ENCODE measurements at places on chromosomes 1 and 21.

GRCh38 chr1:19234224-19234623 lies 17.1 kb downstream of the EMC1 start:
- no peak for DNase-seq

GRCh38 chr21:35390013-35390776 lies 341.1 kb upstream of the RUNX1 start:
- DNase-seq = no peak

DNA sequence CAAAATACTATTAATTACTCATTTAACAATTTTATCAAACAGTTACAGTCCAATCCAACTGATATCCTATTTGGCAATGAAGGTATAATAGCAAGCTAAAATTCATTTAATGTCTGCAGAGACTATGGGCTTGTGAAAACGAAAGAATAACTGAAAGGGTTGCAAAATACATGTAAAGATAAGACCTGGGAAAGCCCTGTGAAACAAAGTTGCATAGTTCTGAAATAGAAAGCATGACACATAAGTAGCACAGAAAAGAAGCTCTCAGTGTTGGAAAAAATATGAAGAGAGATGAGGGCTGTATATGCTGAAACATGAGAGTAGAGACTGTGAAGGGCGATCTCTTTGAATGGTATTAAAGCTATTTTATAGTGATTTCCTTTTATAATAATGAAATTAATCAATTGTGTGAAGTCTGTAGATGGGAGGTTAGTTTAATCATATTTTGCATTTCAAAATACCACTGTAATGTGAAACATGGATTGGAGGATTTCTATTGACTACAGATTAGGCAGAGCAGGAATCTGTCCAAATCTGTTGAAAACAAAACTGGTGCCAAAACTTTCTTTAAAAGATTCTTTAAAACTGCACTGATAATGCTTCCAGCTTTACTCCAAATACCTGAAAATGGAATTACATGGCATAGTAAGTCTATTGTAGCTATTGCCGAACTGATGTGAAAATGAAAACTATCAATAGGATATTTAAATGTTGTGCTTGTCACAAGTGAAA lies 1518.9 kb upstream of the B3GALT2 start:
- DNase-seq = no peak

DNA sequence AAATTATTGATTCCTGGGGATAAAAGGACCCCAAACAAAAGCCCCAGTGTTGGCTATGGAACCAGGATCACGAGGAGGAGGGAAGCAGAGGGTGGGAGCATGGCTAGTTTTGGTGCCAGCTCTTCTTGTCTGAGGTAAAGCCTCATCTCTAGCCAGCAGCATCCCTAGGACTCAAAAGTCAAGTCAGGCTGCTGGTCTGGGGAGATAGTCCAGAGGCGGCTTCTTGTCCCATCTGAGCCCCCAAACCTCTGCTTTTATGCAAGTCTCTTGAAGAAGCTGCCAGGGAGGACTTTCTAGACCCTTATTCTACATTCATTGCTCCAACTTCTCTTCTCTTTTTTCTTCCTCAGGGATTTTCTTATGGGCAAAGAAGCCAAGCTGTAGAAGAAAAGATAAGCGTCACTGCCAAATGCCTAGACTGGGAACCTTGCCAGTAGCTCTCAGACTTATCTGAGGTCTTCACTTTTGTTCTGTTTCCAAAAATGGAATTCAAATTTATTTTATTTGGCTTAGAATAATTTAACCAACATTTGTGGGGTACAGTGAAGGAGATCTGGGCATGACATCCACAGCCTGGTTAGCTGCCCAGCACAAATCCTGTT lies 6.9 kb upstream of the ANKRD35 start:
- no peak for DNase-seq

GRCh38 chr1:8197493-8198282 lies 120.2 kb upstream of the SLC45A1 start:
- DNase-seq = no peak

DNA sequence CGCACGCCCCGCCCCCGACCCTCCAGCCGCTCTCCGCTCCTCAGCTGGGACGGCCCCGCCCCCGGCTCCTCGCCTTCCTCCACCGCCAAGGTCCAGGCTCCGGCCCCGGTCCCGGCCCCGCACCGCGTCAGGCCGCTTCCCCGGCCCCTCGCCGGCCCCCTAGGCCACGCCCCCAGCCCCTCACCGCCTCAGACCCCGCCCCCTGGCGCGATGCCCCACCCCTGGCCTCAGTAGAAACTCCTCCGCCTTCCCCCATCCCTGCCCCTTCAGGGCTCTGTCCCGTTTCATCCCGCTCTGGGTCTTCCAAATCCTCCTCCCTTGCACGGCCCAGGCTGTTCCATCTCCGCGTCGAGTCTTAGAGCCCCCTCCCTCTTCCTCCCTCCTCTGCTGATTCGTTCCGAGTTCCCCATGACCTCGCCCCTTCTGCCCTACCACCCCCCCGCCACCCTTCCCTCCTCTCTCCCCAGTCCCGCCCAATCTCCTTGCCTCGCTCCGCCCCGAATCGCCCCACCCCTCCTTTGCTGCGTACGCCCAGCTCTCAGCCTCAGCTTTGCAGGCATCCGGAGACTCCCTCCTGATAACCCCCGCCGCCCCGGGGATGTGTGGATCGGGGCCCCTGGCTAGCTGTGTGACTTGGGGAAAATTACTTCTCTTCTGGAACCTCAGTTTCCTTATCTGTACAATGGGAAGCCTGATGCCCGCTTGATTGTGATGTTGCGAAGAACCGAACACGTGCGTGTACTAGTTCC lies 448 bp upstream of the ASAP3 start:
- peak; percentile 89 for DNase-seq

GRCh38 chr1:42756956-42757891 lies 9.6 kb downstream of the P3H1 start:
- no peak for DNase-seq

- no peak for DNase-seq
Observed at GRCh38 chr1:188729039-188729438, 1748.6 kb downstream of the BRINP3 start.

GRCh38 chr1:181335631-181336030 lies 147.7 kb upstream of the CACNA1E start:
- no peak for DNase-seq

GRCh38 chr1:48679859-48680258 lies 96.8 kb downstream of the BEND5 start:
- no peak for DNase-seq

- DNase-seq = no peak
Observed at GRCh38 chr1:29953961-29954360, 717.6 kb downstream of the PTPRU start.

DNA sequence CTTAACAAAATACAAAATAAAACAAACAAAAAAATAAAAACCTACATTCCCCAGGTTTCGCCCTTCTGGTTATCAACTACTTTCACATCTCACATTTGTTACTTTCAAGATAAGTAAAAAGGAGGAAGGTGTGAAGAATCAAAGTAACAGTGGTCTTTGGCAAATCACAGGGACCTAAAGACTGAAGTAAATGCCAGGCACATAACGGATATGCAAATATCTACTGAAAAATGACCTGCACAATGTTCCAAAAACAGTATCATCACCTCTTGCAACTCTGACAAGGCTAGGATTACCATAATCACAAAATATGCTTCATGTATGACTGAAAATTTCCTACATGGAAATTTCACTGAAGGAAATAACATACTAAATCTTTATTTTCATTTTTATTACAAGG lies 29.3 kb downstream of the COP1 start:
- DNase-seq = no peak

- peak; percentile 81 for DNase-seq
Observed at GRCh38 chr1:27357281-27358037, 9.3 kb downstream of the MAP3K6 start.

- DNase-seq = no peak
Observed at GRCh38 chr1:100658716-100659026, 60.9 kb upstream of the VCAM1 start.

DNA sequence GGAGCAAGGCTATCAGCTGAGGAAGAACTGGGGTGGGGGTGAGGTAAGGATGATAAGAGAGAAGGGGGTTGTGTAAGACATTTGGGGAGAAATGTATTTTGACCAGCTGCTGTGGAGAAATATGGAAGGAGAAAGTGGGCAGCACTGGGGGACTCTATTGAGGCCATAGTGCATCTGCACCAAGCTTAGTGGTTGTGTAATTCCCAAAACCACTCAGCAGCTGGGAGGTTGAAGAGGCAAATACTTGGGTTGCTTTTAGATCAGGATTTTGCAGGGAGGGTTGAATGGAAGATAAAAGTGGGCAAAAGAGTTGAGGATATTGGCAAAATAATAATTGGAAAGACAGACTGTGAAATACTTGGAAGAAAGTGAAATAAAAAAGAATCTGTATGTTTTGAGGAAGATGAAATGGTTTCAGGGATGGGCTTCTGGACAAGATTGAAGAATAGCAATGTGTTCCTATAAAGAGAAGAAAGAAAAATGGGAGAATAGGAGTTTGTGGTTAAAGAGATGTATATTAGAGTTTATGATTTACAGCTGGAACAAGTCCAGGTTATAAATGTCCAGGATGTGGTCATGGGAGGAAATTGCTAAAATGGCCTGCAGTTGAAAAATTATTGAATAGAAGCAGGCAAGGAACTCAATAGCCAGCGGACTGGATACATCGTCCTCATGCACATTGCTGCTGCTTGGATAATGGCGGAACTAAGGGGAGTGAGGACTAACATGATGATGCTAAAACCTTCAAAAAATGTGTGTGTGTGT lies 162.7 kb downstream of the DNM3 start:
- no peak for DNase-seq

- no peak for DNase-seq
Observed at GRCh38 chr1:212040629-212041412, 5.3 kb downstream of the DTL start.

GRCh38 chr1:18957136-18957521 lies 653 bp upstream of the IFFO2 start:
- DNase-seq = no peak

DNA sequence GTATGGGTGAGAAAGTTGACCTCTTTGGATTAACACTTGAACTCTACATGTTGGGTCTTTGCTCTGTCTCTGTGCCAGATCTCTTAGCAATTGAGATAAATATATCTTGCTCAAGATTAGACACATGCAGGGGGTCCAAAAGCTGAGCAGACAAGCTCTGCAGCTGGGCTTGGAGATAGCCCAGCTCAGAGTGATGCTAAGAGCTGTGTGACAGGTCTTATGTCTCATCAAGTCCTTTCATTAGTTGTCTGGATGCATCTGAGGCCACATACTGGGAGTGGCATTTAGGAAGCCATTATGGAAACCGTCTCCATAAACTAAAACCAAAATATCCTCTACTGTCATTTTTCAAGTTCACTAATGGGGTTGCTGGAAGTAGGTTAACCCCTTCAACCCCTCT lies 289.4 kb upstream of the DUSP10 start:
- no peak for DNase-seq

DNA sequence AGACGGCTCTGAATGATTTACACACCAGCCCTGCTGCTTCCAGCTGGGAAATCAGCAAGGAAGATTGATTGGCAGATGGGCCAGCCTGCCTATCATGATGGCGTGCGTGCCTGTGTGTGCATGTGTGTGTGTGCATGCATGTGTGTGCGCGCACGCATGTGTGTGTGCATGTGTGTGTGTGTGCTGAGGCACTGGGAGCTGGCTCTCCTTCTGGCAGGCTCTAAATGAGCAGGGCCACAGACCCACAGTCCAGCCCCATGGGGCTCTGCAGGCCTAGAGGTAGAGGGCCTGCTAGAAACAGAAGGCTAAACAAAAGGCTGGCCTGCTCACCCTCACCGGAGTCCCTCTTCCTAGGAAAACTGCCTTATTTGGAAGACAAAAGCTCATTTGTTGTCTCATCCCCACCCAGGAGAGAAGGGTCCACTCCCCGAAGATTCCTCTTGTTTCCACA lies 6.0 kb downstream of the KLHDC8A start:
- DNase-seq = no peak

GRCh38 chr1:40844887-40845878 lies 17.0 kb downstream of the CITED4 start:
- DNase-seq = no peak

GRCh38 chr1:33347650-33347992 lies 26.7 kb upstream of the A3GALT2 start:
- no peak for DNase-seq

DNA sequence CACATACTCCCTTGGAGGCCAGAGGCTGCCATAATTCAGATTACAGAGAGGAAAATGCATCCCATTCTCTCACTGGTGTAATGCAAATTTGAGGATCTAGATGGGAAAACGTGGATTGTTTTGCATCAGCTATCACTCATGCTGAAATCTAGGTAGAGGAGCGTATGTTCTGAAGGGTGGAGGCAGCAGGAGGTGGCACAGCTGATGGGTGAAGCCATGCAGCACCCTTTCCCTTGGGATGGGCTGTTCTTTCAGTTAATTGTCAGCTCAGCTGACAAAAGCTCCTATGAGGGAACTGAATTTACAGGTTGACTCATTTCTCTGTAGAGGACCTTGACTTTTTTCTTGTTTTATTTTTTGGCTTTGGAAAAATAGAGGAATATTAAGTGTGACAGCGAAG lies 41.8 kb downstream of the CAMTA1 start:
- no peak for DNase-seq

- no peak for DNase-seq
Observed at GRCh38 chr1:55233145-55233777, 18.1 kb upstream of the USP24 start.

DNA sequence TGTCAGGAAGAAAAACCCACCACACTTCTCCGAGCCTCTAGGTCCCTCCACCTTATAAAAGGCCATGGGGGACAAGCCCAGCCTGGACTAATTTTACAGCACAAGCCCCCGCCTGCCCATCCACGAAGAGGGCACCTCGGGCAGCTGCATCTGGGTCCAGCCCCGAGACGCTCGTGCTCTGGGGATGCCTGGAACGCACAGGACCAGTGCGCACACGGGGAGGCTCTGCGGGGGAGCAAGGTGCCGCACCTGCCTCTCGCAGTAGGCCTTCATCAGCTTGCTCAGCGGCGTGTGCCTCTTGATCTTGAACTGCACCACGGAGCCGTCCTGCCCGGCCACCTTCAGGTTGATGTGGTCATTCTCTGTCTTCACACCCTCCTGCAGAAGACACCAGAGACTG lies 4.1 kb downstream of the SUMO3 start:
- DNase-seq = no peak

GRCh38 chr21:41769933-41770332 lies 3.1 kb upstream of the RIPK4 start:
- DNase-seq = no peak

- no peak for DNase-seq
Observed at GRCh38 chr1:25137521-25138395, 94.5 kb downstream of the SYF2 start.

DNA sequence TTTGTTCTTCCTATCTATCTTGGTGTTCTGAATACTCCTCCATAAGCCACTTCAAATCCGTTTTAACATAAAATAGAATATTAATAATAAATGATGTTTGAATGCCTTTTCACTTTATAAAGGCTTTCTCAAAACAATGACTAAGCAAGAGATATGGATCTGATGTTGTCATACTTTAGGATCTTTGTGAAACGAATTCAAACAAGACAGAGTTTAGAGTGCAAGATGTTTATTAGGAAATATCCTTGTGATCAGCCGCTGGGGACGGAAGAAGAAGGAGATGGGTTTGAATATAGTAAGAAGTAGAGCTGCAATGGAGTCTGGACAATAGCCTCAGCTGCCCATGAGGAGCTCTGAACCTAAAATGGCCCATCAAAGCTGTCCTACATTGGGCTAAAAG lies 351.8 kb downstream of the NEGR1 start:
- DNase-seq = no peak

Data from activated CD8-positive, alpha-beta memory T cell treated with anti-CD3 and anti-CD28 coated beads, Interleukin-2, amount 50 U/mL, for 4 hours (primary cell).